ENCODE measurements at places on chromosomes 1 and 21.

GRCh38 chr1:15128520-15129313, 24.8 kb upstream of the TMEM51 start:
- DNase-seq = peak; percentile 93

DNA sequence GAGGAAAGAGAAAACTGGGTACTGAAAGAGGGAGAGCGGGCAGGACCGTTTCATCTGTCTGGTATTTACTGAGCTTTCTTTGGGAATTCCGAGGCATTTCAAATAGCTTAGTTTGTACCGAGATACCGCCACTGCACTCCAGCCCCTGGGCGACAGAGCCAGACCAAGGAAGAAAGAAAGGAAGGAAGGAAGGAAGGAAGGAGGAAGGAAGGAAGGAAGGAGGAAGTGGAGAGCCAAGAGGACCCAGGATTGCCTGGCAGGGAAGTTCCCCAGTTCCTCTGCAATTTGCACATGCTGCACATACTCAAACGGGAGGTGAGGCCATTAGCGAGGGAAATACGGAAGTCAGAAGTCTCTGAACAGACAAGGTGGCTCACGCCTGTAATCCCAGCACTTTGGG, 961 bp upstream of the FUCA1 start:
- no peak for DNase-seq

- DNase-seq = no peak
These were observed 39.1 kb upstream of the LRRC3 start for GRCh38 chr21:44416193-44416592.

- no peak for DNase-seq
These were observed 129.2 kb downstream of the MAGI3 start for GRCh38 chr1:113519556-113519955.

GRCh38 chr1:41484402-41485241, at the start of gene EDN2:
Gene EDN2 (minus strand): TSS chr1:41484683. CDS start chr1:41484601, 82 bp downstream.
- DNase-seq = peak; percentile 48

- no peak for DNase-seq
These were observed 626.9 kb upstream of the ADGRL4 start for GRCh38 chr1:79633456-79633855.

- DNase-seq = no peak
These were observed 544.7 kb downstream of the NPHP4 start for GRCh38 chr1:5447503-5447960.

DNA sequence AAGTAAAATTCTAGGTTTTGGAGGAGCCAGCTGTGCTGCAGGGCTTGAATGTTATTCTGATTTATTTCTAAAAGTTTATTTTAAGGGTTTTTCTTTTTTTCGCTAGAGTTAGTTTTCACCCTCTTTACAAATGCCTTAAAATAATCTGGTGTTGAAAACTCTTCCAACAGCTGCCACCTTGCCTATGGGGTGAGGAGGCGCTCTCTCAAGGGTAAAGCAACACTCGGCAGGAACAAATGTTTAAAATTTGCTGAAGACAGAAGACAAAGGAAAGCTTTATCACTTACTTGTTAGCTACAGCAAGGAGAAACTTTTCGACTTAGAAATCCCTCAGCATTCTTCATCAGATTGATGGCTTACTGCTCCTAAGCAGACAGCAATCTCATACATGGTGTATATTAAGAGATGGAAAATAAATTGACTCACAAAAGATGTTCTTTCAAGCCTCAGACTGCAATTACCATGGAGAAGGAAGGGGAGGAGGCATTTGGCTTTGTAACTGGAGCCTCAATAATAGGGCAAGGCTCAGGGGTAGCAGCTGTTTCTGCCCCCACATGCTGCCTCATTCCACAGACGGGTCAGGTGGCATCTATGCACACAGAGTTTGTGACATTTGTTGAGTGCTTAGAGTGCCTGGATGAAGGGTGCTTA, 79.8 kb upstream of the RALGPS2 start:
- peak; percentile 87 for DNase-seq

GRCh38 chr21:17784180-17784598, 35.0 kb downstream of the C21orf91 start:
- DNase-seq = no peak

Data from NCI-H82 (cell line).